Bone marrow (tissue), 2 donors: ENCODE measurements at places on chromosomes 6 and 20.

- DNase-seq = no peak
Observed at GRCh38 chr6:31161216-31162126, 3.1 kb downstream of the TCF19 start.

- DNase-seq = peak; percentile 44
Observed at GRCh38 chr20:23049201-23050075, at the start of gene THBD. Gene THBD (minus strand): TSS chr20:23049672. CDS start chr20:23049504, 168 bp downstream.

DNA sequence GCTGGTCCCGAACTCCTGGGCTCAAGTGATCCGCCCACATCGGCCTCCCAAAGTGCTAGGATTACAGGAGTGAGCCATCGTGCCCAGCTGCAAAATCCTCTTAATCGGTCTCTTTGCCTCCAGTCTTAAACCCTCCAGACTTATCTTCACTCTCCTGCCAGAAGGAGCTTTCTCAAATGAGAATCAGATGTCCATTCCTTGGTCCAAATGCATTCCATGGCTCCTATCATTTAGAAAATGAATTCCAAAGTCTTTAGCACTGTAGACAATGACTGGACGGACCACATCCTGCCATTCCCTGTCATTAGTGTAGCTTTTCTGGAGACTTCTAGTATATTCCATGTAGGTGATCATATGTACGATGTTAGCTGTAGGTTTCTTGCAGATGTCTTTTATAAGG is 141.9 kb downstream of the ID4 start:
- DNase-seq = no peak

DNA sequence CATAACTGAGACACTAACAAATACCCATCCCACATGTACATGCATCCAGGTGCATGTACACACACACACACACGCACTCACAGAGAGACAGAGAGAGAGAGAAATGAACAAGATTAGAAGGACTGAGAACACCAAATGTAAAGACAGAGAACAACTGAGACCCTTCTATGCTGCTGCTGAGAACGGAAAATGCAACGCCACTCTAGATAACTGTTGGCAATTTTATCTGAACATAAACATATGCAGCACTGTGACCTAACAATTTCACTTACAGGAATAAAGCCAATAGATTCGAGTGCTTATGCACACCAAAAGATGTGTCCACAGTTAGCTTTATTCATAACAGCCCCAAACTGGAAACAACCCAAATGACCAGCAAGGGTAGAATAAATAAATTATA is 103.8 kb upstream of the LY86 start:
- no peak for DNase-seq

- DNase-seq = no peak
Observed at GRCh38 chr20:41080866-41081265, 52.2 kb downstream of the TOP1 start.

- no peak for DNase-seq
Observed at GRCh38 chr20:22402550-22402949, 181.8 kb downstream of the FOXA2 start.

- no peak for DNase-seq
Observed at GRCh38 chr6:23559587-23560343, 566.2 kb upstream of the NRSN1 start.

DNA sequence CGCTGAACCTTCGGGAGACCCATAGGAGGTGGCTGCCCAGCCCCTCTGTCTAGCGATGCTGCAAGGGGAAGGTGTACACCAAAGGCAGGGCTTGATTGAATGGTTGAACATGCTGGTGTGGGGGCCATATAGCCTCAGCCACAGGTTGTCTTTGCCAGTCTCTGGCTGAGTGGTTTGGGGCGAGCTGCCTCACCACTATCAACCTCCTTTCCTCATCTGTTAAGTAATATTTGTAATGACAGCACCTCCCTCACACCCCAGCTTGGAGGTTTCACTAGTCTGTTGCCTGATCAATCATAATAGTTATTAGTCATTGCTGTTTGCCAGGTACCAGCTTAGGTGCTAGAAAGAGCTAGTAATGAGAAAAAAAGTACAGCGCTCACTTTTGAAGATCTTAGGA is 11.8 kb upstream of the ZNF831 start:
- DNase-seq = no peak

- DNase-seq = no peak
Observed at GRCh38 chr6:125367036-125367782, 65.4 kb upstream of the HDDC2 start.

GRCh38 chr6:107228754-107229153 is 113.4 kb upstream of the BEND3 start:
- no peak for DNase-seq

DNA sequence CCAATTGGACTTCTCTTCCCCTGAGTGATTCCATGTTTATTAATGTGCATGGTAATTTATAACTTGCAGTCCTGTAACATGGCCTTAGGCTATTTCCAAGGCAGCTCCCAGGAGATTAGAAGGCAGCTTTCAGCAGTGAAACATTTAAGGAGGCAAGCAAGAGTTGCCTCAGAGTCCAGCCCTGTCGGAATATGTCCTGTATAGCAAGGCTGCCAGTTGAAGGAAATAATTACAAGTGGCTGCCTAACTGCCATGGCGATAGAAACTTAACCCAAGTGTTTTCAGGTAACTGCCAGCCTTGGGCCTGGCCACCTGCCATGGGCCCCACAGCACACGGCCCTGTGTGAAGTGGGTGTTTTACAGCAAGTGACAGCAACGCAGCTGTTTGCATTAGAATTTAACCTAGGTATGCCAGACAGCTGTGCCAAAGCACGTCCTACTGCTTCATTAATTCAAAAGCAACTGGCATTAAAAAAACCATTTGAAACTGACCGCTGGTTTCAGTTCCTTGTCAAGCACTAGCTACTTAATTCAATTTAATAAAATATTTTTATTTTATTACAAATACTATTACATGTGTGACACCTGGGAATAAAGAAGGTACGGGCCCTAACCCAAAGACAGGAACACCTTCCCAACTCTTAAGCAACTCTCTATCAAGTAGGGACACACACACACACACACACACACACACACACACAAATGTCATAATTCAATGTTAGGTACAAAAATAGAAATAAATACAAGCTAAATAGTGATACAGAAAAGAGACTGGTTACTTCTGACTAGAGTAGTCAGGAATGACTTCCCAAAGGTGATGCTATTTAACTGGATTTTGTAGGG is 151.8 kb upstream of the HEY2 start:
- no peak for DNase-seq

- no peak for DNase-seq
Observed at GRCh38 chr6:105112577-105112976, 67.2 kb downstream of the POPDC3 start.

DNA sequence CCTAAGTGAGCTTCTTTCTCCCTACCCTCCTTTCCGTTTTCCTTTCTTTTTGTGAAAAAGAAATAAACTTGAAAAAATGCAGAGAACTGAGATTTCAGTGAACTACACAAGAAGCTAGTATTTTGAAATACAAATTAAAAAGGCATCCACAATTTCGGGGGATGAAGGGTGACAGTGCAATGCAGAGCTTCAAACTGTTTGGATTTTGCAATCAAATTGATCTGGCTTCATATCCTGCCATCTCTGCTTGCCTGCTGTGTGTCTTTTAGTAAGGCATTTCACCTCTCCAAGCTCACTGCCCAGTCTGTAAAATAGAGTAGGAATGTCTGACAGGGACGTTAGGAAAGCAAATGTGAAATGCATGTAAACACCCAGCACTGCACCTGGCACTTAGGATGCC is 258.0 kb downstream of the HACE1 start:
- DNase-seq = no peak

GRCh38 chr20:44959082-44959637 is 1.0 kb downstream of the TOMM34 start:
- DNase-seq = no peak

DNA sequence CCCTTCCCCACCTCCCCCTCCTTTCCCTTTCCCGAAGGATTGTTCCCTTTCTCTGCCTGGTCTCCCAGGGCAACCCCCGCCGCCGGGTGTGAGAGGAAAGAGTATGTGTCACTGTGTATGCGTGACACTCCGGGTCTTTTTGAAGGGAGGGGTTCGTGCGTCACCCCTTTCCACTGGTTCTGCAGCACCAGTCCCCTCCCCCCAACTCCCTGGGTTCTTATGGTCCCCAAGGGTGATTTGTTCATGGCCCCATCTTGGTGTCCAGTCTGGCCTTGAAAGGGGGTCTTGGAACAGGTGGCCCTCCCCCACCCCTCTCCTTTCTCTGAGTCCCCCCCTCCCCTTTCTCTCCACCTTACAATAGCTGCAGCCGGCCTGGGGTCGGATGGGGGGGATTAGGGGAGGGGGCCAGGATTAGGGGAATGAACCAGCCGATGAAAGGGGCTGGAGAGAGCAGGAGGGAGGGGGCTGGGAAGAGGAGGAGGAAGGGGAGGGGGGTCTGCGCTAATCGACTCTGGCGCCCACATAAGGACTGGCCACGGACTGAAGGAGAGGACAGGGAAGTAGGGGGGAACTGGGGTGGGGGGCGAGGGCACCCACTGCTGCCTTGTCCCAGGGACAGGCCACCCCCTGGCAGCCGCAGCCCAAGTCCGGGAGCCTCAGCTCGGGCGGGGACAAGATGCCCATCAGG is 1.3 kb upstream of the RING1 start:
- no peak for DNase-seq

GRCh38 chr6:150238846-150239407 is 96.1 kb downstream of the PPP1R14C start:
- DNase-seq = no peak
